ENCODE measurements at places on chromosomes 11 and 22.

GRCh38 chr11:44285756-44286155 is 24.2 kb downstream of the ALX4 start:
- DNase-seq: no peak

DNA sequence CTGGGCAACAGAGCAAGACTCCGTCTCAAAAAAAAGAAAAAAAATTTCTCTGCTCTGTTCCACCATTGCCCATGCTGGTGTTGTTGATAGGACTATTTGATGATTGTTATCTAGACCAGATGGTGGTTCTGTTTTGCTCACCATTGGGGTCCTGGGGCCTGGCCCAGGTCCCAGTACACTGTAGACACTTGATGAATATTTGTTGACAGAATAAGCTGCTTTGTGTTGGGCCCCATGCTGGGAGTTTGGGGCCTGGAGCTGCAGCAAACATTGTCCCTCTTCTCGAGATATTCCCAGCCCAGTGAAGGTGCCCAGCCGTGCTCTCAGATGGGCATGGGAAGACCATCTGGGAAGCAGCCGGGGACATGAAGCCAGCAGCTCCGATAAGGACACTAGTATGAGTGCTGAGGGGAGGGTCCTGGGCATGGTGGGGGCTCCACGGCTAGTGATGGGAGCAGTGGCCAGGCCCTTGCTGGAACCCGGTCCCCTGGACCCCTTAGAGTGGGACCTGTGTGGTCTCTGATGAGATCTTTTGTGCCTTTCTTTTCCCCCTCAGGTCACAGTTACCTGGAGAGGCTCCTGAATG is 13.6 kb downstream of the INCENP start:
- DNase-seq: no peak

- DNase-seq: no peak
These were observed 18.8 kb downstream of the P2RY2 start for GRCh38 chr11:73236854-73237253.

DNA sequence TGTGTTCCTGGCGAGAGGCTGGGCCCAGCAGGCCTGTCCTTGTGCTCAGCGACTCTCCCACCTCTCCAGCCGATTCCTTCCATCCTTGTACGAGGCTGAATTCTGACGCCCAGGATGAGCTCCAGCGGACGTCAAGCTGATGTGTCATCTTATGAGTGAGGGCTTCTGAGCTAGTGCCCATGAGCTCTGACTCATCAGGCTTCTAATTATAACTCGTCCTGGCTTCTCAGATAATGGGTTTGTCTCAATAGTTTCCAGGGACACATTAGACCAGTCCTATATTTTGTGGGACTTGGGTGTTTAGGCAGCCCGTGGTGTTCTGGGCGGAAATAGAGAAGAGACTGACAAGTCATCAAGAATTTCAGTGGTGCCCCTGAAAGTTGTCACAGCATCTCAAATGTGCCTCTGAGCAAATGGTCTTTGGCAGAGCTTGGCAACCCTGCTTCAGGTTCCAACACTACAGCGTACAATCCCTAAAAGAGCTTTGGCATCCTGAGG is 108.2 kb upstream of the CD44 start:
- no peak for DNase-seq

GRCh38 chr22:46721501-46722085 is 16.5 kb downstream of the CERK start:
- no peak for DNase-seq

GRCh38 chr11:553988-554340 is 6.6 kb downstream of the LMNTD2 start:
- no peak for DNase-seq

- no peak for DNase-seq
These were observed 6.9 kb upstream of the MUC5AC start for GRCh38 chr11:1150769-1151365.
